ENCODE measurements at places on chromosomes 4 and X. TPM values are rescaled to one million over a fixed set of nuclear protein-coding genes. Genes with fewer than 3 reads are reported as not detected.

DNA sequence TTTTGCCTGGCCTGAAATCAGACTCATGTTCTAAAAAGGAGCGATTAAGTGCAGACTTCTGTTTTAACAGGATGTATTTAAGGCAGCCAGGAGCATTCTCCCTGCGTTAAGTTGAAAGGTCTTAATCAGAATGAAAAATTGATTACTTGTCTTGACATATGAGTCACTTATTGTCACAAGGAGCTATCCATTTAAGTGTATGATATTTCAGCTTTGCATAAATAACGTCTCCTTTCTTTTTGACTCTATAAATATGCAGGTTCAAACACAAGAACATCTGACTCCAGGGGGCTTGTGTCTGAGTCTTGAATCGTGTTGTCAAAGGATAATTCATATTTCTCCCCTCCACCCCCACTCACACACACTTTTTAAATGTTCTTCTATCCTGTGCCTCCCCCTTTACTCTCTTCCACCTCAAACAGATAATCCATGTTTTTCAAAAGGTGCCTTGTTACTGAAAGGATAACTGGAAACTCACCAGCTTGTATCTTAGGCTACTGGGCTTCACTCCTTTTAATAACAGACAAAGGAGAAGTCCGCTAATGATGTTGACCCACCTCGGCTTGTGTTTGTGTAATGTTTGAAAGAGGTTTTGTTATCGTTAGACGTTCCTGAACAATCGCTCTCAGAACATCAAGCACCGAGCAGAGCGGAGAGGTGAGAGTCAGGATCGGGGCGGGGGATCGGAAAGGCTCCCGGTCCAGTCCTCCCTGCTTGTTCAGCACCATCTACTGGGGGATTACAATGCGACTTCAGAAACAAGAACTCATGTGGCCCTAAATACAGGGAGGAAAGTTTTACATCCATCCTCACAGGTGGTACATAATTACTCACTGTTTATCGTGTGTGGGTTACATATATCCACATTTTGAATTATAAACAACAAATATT is 107.5 kb upstream of the RPL34 start:
- peak; percentile 16 for DNase-seq

The GDPD2 gene
- 0.14 TPM for polyA plus RNA-seq

The EDA gene
- polyA plus RNA-seq = 5.8 TPM

- no peak for DNase-seq
Observed at GRCh38 chr4:155593793-155594192, 72.9 kb upstream of the GUCY1A1 start.

GRCh38 chrX:70132224-70132623 is 1.0 kb upstream of the IGBP1 start:
- no peak for DNase-seq

- no peak for DNase-seq
Observed at GRCh38 chr4:1967512-1968149, 41.1 kb downstream of the NELFA start.

DNA sequence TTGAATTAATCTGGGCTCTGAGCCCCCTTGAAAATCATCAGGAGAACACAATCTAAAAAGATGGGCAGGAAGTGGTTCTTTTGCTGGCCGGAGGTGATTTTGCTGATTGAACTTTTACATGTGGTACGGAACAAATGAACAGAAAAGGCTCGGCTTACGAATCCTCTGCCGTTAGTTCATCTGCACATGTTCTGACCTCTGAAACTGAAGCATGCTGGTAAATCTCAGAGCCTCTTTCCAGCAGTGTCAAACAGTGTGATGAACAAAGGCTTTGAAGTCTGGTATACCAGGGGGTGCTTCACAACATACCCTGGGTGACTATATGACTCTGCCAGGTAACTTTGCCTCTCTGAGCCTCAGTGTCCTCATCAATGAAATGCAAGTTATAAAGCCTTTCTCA is 194.2 kb upstream of the C1QTNF7 start:
- no peak for DNase-seq

The RIBC1 gene
- polyA plus RNA-seq = 6.2 TPM

The RNF150 gene
- polyA plus RNA-seq = 14.1 TPM

The ADH1A gene
- 12.3 TPM for polyA plus RNA-seq

GRCh38 chr4:162209706-162210105 is 45.9 kb upstream of the FSTL5 start:
- DNase-seq = no peak

DNA sequence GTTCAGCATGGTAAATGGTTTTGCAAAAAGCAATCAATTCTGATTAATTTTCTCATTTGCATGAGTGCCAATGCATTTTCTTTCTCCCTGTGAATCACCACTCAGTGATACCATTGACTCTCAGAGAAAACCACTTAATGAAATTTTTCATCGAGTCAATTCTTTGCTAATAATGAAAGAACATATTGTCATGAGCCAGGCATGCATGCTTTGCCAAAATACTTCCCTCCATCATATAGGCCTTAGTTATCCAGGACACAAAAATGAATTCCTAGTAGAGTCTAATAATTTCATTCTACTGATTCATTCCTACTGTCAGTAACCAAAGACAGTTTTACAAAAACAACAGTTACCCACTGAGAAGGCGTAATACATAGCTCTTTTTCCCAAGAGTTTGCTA is 680.0 kb downstream of the TRIML1 start:
- no peak for DNase-seq

DNA sequence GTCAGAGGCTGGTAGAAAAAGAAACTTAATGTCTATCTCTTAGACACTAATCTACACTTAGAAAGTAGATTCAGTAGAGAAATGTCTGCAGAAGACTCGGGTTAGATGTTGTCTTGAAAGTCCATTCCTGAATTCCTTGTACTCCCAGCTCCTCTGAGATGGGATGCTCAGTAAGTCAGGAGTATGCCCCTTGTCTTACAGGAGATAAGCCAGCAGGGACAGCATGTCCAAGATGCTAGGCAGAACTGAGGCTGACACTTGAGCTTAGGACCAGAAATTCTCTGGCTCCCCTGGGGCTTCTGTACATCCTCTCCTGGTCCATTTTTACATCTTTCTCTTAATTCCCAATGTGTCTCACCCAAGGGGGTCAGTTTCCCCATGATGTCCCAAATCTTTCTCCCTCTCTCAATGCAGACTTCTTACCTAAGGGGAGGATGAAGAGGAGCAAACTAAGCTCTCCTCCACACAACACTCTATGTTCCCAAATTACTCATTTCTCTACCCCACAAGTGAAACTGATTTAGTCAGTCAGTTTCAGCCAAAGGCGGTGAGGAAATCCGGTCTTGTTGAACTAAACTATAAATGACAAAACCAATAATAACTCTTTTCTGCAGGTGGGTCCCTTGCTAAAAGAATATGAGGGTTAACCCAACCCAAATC is 558.2 kb upstream of the DIPK2B start:
- DNase-seq = no peak

The PNMA6A gene
- polyA plus RNA-seq = 3.2 TPM

The REELD1 gene
- polyA plus RNA-seq = 0.29 TPM

The ARMCX4 gene
- 34.8 TPM for polyA plus RNA-seq

The GPR82 gene
- polyA plus RNA-seq = 0.26 TPM

The CDK16 gene
- polyA plus RNA-seq = 94.3 TPM

GRCh38 chr4:99991741-99992140 is 41.7 kb upstream of the H2AZ1 start:
- DNase-seq = no peak

GRCh38 chr4:112704991-112705845 is 68.3 kb downstream of the LARP7 start:
- DNase-seq = peak; percentile 45
